ENCODE measurements at places on chromosomes 7 and 10. TPM values are rescaled to one million over a fixed set of nuclear protein-coding genes. Genes with fewer than 3 reads are reported as not detected.

AOC1 gene
- not detected for total RNA-seq

PIK3CG gene
- 2.1 TPM for total RNA-seq

SLC13A4 gene
- not detected for total RNA-seq

NRBF2 gene
- 22.0 TPM for total RNA-seq

ATG9B gene
- 4.7 TPM for total RNA-seq

CNPY1 gene
- not detected for total RNA-seq

TECTB gene
- total RNA-seq = not detected

APBB1IP gene
- total RNA-seq = 19.7 TPM

NRAP gene
- total RNA-seq = 0.11 TPM

C10orf90 gene
- 8.8 TPM for total RNA-seq

PDE1C gene
- total RNA-seq = 67.6 TPM

VAX1 gene
- 2.8 TPM for total RNA-seq

ADRB1 gene
- 23.1 TPM for total RNA-seq

PRPS1L1 gene
- not detected for total RNA-seq

CRHR2 gene
- total RNA-seq = 4.1 TPM

AMPH gene
- total RNA-seq = 214 TPM

MYOF gene
- 10.5 TPM for total RNA-seq

GRID2IP gene
- total RNA-seq = 2.0 TPM

SGMS1 gene
- total RNA-seq = 60.1 TPM

UCMA gene
- total RNA-seq = not detected

FGL2 gene
- total RNA-seq = 2.0 TPM

CDK1 gene
- total RNA-seq = 1.3 TPM

OPN1SW gene
- not detected for total RNA-seq

HNRNPF gene
- 45.9 TPM for total RNA-seq

MINDY4 gene
- 18.5 TPM for total RNA-seq

DENND2A gene
- total RNA-seq = 45.4 TPM

IGF2BP3 gene
- total RNA-seq = 3.5 TPM

SPAM1 gene
- total RNA-seq = not detected

DRGX gene
- 2.0 TPM for total RNA-seq

ABCB1 gene
- 37.2 TPM for total RNA-seq

CYP26C1 gene
- 0.63 TPM for total RNA-seq

PRKRIP1 gene
- 28.6 TPM for total RNA-seq

COL13A1 gene
- total RNA-seq = 0.68 TPM
